ENCODE measurements at places on chromosomes 2 and 18. TPM values are rescaled to one million over a fixed set of nuclear protein-coding genes. Genes with fewer than 3 reads are reported as not detected.
A peak's percentile ranks its signal among the peaks of the same experiment; 100 is the strongest.

DNA sequence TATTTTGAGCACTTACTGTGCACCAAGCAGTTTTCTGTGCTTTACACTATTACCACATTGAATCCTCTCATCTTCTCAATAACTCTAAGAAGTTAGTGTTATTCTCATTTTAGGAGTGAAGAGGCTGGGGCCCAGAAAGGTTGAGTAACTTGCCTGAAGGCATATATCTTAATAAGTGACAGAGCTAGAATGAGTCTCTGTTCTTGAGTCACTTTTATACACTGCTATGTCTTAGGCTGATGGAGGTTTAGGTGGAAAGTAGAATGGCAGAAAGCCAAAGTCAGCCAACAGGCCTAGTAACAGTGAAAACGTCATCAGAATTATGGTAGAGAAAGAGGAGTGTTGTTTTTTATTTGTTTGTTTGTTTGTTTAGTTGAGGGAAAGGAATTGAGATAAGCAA is 27.9 kb upstream of the RPE start:
- H3K4me1 ChIP-seq, result no peaks in the 10 kb centered on the region
- DNase-seq, result no peak
- H3K36me3 ChIP-seq, result no peaks in the 10 kb centered on the region
- H3K27me3 ChIP-seq, result no peaks in the 10 kb centered on the region
- H3K4me3 ChIP-seq, result no peak overlapping the region

NOSTRIN gene
- not detected for total RNA-seq

ECEL1 gene
- 43.9 TPM for total RNA-seq

DNA sequence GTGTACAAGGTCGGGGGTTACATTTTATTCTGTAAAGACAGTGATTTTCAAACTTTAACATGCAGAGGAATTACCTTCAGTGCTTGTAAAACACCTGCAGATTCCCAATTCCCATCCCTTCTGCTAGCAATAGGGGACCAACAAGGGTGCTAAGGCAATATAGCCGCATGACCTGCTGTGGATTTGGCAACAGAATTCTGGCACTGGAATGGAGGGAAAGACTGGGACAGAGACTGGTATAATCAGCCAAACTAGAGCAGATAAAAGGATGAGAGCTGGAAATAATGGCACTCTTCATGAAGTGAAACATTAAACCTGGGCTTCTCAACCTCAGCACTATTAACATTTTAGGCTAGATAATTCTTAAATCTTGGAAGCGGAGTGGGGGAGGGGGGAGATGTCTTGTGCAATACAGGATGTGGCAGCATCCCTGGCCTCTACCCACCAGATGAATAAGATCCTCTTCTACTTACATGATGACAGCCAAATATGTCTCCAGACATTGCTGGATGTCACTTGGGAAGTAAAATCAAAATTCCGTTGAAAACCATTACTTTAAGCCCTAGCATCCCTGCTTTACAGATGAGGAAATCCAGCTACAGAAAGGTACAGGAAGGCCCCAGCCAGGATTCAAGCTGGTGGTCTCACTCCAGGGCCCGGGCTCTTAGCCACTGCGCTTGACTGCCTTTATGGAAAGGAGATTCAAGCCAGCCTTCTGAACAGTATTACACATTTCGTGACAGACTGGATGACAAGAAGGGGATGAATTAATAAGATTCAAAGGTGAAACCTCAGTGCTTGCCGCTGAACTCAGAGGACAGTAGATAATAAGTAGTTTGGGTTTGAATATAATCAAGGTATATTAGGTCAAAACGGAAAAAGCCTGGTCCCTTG is 1.7 kb downstream of the EVA1A start:
- H3K27me3 ChIP-seq, result peaks cover 25% of the 10 kb centered on the region
- no peaks in the 10 kb centered on the region for H3K36me3 ChIP-seq
- H3K27ac ChIP-seq, result no peak overlapping the region
- peaks cover 31% of the 10 kb centered on the region for H3K4me1 ChIP-seq

GRCh38 chr2:24107-24506 is 22.2 kb downstream of the FAM110C start:
- peaks cover 30% of the 10 kb centered on the region for H3K27me3 ChIP-seq
- no peak overlapping the region for H3K27ac ChIP-seq
- H3K4me3 ChIP-seq, result no peak overlapping the region

DNA sequence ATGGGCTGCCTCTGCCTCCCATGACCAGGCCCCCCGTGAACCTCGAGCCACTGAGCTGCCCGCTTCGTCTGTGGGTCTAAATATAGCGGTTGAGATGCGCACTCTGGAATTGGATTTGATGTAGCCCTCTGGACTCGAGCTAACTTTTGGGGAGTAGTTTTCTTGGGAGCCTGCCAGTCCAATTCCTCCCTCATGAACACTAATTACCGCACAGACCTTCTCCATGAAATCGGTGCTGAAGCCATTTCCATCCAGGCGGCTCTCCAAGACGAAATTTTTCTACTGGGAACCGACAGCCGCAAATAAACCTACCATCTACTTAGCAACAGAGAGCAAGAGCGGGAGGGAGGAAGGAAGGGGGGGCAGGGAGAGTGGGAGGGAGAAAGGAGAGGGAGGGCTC is 63.6 kb downstream of the CELF4 start:
- H3K27me3 ChIP-seq, result no peaks in the 10 kb centered on the region
- H3K4me3 ChIP-seq, result no peak overlapping the region
- H3K36me3 ChIP-seq, result no peaks in the 10 kb centered on the region
- no peak overlapping the region for H3K27ac ChIP-seq
- DNase-seq, result no peak

- no peak overlapping the region for H3K27ac ChIP-seq
- no peaks in the 10 kb centered on the region for H3K36me3 ChIP-seq
- DNase-seq, result no peak
- peaks cover 13% of the 10 kb centered on the region for H3K27me3 ChIP-seq
- H3K4me1 ChIP-seq, result peaks cover 19% of the 10 kb centered on the region
Observed at GRCh38 chr2:33478968-33479731, 2.7 kb downstream of the RASGRP3 start.

- H3K27ac ChIP-seq, result no peak overlapping the region
- no peak for DNase-seq
- no peaks in the 10 kb centered on the region for H3K4me1 ChIP-seq
- no peaks in the 10 kb centered on the region for H3K36me3 ChIP-seq
Observed at GRCh38 chr2:96579422-96579821, 42.9 kb downstream of the ARID5A start.

DSG1 gene
- total RNA-seq, result not detected

- DNase-seq, result no peak
- no peak overlapping the region for H3K27ac ChIP-seq
- peaks cover 10% of the 10 kb centered on the region for H3K4me1 ChIP-seq
- H3K4me3 ChIP-seq, result no peak overlapping the region
- H3K36me3 ChIP-seq, result peaks cover 7% of the 10 kb centered on the region
Observed at GRCh38 chr2:223602972-223603371, 811 bp upstream of the SCG2 start.

DNA sequence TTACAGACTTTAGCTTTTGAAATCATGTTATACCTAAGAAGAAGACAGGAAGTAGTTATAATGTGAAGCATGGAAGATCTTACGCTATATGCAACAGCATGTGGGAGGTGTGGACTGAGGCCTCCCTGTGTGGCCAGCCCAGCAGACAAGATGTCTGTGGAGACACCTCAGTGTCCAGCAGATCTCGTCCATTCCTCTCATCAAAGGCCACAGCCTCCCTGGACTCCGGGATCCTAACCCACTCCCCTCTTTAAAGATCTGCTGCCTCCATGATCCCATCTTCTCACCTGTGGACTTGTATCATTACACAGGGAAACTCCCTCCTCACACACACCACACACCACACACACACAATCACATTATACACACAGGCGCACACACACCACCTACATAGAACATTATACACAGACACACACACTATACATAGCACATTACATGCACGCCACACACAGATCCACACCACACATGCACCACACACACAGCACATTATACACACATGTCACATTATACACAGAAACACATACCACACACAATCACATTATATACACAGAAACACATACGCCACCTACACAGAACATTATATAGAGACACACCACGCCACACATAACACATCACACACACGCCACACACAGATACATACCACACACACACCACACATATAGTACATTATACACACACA is 89.5 kb downstream of the PXDN start:
- no peaks in the 10 kb centered on the region for H3K27me3 ChIP-seq
- peaks cover 26% of the 10 kb centered on the region for H3K36me3 ChIP-seq
- H3K27ac ChIP-seq, result no peak overlapping the region
- no peak for DNase-seq
- H3K4me3 ChIP-seq, result no peak overlapping the region

PJVK gene
- 5.8 TPM for total RNA-seq

HNRNPLL gene
- 79.9 TPM for total RNA-seq

DNA sequence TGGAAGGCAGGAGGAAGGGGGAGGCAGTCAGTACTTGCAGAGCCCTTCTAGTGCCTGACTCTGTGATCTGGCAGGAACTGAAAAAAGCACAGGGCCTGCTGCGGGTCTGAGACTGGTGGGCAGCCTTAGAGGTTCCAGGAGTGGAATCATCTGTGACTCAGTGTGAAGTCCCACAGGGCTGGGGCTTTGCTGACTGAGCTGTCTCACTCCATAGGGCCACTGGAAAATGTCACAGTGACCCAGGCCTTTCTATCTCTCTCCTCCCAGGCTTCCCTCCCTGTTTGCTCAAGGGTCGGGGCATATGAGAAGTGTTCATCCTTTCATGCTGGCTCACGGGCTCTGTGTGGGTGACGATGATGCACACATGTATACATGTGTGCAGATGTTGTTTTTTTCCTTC is 47.1 kb upstream of the ZFP36L2 start:
- H3K27ac ChIP-seq, result no peak overlapping the region
- no peaks in the 10 kb centered on the region for H3K27me3 ChIP-seq
- peaks cover 31% of the 10 kb centered on the region for H3K4me1 ChIP-seq
- no peak overlapping the region for H3K4me3 ChIP-seq

LYPD6B gene
- total RNA-seq, result not detected

DNA sequence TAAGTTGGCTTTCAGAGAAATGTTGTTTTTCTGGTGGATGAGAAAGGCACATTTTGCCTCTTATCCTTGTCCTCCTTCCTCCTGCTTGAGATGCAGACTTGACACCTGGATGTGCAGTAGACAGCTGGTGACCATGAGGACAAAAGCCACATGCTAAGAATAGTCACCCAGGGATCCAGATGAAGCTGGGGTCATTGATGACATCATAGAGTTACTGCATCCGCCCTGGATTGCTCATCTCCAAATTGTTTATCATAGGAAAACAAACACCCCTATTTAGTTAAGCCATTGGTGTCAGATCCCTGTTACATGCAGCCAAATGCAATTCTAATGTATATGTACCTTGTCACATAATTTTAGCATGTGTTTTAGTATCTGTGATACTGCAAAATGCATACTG is 16.3 kb upstream of the SLC1A4 start:
- H3K27ac ChIP-seq, result no peak overlapping the region
- no peaks in the 10 kb centered on the region for H3K27me3 ChIP-seq
- H3K4me3 ChIP-seq, result no peak overlapping the region
- DNase-seq, result no peak
- peaks cover 3% of the 10 kb centered on the region for H3K4me1 ChIP-seq

C2orf15 gene
- 0.23 TPM for total RNA-seq

CPO gene
- 0.47 TPM for total RNA-seq

- no peak overlapping the region for H3K4me3 ChIP-seq
- H3K36me3 ChIP-seq, result no peaks in the 10 kb centered on the region
- peaks cover 6% of the 10 kb centered on the region for H3K4me1 ChIP-seq
- DNase-seq, result no peak
- H3K27ac ChIP-seq, result no peak overlapping the region
Observed at GRCh38 chr2:230928701-230929380, 3.8 kb upstream of the GPR55 start.

BMPR2 gene
- total RNA-seq, result 17.5 TPM

SLC38A11 gene
- not detected for total RNA-seq

SNORC gene
- total RNA-seq, result 3.0 TPM

DNA sequence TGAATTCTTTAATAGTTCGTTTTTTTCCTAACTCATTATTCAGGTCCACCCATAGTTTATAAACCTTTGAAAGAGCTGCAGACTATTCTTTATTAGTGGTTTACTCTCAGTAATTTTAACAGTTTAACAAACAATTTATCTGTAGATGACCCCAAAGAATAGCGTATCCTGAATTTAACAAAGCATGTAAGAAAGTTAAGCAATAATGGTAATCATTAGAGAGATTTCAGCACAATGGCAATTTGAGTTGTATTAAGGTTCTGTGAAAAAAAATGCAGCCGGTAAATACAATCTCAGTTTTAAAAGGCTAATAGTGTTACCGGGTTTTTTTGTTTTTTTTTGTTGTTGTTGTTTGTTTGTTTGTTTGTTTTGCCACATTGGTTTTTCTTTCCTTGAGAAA is 40.3 kb downstream of the RBM45 start:
- no peaks in the 10 kb centered on the region for H3K27me3 ChIP-seq
- no peaks in the 10 kb centered on the region for H3K4me1 ChIP-seq
- H3K36me3 ChIP-seq, result peaks cover 4% of the 10 kb centered on the region
- no peak overlapping the region for H3K27ac ChIP-seq
- no peak for DNase-seq

DNA sequence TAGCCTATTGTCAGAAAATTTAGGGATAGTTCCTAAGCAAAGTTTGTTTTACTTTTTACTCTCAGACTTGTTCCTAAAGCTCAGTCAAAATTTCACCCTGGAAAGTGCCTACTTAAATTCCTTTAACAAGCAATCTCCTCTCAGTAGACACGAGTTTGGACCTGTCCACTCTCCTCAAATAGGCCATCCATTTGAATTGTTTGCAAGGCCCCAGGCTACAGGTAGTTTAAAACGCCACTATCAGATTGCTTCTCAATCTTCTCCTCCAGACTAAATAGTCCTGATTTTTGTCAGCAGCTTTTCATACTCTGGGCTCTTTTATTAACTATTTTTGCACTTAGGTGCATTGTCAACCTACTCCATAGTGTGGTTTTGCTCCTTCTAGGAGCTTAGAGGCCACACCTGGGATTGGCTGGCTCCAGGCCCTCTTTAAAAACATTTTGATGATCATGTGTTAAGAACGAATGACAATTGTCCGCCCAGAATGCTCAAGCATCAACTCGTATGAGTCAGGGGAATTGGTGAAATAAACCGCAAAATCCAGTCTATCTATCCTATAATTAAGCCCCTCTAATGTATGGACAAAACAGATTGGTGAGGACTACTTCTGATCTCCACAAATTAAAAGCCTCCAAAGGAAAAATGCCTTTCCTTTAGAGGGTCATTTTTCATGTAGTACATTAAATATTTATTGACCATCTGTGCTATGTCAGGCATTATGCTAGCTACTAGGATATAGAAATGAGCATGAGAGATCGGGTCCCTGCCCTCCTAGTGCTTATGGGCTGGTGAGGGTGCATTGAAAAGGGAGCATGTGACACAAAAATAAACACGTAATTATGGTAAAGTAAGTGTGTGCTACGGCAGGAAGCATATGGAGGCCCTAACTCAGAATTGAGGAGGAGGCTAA is 333.8 kb upstream of the TNP1 start:
- no peaks in the 10 kb centered on the region for H3K27me3 ChIP-seq
- peaks cover 22% of the 10 kb centered on the region for H3K4me1 ChIP-seq
- no peak for DNase-seq
- H3K4me3 ChIP-seq, result no peak overlapping the region

- peak; percentile 82 for DNase-seq
- no peaks in the 10 kb centered on the region for H3K36me3 ChIP-seq
- H3K4me3 ChIP-seq, result no peak overlapping the region
- H3K27me3 ChIP-seq, result peaks cover 100% of the 10 kb centered on the region
Observed at GRCh38 chr18:47254341-47254939, 3.0 kb upstream of the SKOR2 start.

STARD6 gene
- not detected for total RNA-seq

GRCh38 chr2:126877861-126878565 is 20.7 kb upstream of the TEX51 start:
- no peaks in the 10 kb centered on the region for H3K27me3 ChIP-seq
- H3K36me3 ChIP-seq, result peaks cover 3% of the 10 kb centered on the region
- no peak overlapping the region for H3K4me3 ChIP-seq
- DNase-seq, result no peak
- H3K4me1 ChIP-seq, result no peaks in the 10 kb centered on the region

All from neural crest cell (in vitro differentiated cells).